ENCODE measurements at places on chromosomes 13 and 19. TPM values are rescaled to one million over a fixed set of nuclear protein-coding genes. Genes with fewer than 3 reads are reported as not detected.

DNA sequence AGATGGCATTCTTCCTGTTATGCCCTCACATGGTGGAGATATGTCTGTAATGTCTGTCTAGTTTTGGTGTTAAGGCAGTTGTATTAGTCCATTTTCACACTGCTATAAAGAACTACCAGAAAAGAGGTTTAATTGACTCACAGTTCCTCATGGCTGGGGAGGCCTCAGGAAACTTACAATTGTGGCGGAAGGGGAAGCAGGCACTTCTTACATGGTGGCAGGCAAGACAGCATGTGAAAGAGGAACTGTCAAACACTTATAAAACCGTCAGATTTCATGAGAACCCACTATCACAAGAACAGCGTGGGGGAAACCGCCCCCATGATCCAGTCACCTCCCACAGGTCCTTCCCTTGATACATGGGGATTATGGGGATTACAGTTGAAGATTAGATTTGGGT, 3.2 kb downstream of the ZNF441 start:
- no peak overlapping the region for H3K4me3 ChIP-seq
- no peaks in the 10 kb centered on the region for H3K36me3 ChIP-seq
- H3K27ac ChIP-seq, result no peak overlapping the region
- 0 out of 2 replicates have a peak, but pooled peaks cover 3% of the 10 kb centered on the region for H3K4me1 ChIP-seq
- no peak for DNase-seq
- H3K27me3 ChIP-seq, result peaks cover 37% of the 10 kb centered on the region

- peaks cover 12% of the 10 kb centered on the region for H3K4me1 ChIP-seq
- peak; percentile 99 for DNase-seq
- H3K36me3 ChIP-seq, result peaks cover 8% of the 10 kb centered on the region
- peak overlapping the region; percentile 100 for H3K27ac ChIP-seq
These were observed 1.1 kb upstream of the LSR start for GRCh38 chr19:35247526-35248309.

Gene ELANE
- not detected for total RNA-seq

DNA sequence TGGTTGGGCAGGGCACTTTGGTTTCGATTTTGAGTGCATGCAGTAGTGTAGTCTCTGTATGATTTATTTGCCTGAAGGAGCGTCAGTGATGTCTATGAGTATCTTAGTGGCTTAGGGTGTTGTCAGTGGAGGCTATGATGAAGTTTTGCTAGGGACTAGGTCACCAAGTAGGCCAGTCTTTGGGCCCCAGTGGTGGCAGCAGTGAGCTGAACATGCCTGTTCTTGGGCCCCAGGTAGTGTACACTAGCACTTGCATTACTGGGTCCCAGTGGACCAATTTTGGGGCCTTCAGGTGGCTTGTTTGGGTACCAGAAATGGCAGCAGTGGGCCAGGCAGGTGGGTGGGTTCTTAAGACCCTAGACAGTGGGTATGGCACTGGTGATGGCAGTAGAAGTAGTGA, 598.7 kb upstream of the SPRY2 start:
- DNase-seq, result peak; percentile 4
- H3K36me3 ChIP-seq, result no peaks in the 10 kb centered on the region
- no peak overlapping the region for H3K27ac ChIP-seq
- no peaks in the 10 kb centered on the region for H3K27me3 ChIP-seq

Gene UBL5
- 484 TPM for total RNA-seq

Gene NCCRP1
- 3.8 TPM for total RNA-seq

DNA sequence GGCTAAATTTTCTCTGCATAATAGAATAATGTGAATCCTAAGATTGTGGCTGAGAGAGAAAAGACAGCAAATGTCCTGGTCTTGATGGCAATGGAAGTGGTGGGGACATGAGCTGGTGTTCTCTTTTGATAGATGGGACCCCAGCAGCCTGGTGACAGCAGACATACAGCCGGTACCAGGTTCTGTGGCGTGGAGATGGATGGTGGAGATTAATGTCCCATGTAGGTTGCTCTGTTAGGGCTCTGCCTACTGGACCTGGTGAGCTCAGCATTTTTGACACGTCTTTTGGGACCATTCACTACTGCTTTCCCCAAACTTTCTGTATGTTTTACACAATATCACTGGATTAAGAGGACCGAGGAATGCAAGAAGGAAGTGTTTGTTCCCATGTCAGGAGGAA, 8.2 kb upstream of the SIGLEC14 start:
- no peaks in the 10 kb centered on the region for H3K27me3 ChIP-seq
- H3K27ac ChIP-seq, result no peak overlapping the region
- peak; percentile 61 for DNase-seq

DNA sequence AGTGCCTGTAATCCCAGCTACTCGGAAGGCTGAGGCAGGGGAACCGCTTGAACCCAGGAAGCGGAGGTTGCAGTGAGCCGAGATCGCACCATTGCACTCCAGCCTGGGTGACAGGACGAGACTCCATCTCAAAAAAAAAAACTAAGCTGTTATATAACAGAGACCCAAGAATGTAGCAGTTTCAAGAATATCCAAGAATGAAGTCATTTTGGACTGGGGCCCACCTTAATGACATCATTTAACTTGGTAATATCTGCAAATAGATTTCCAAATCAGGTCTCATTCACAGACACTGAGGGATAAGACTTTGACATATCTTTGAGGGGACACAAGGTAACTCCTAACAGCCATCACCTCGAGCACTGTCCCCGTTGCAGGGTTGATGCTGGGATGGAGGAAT, 36.5 kb upstream of the MRI1 start:
- H3K4me3 ChIP-seq, result no peak overlapping the region
- H3K36me3 ChIP-seq, result no peaks in the 10 kb centered on the region
- no peak for DNase-seq
- peaks cover 14% of the 10 kb centered on the region for H3K4me1 ChIP-seq

GRCh38 chr13:110484290-110485048, 77.1 kb downstream of the RAB20 start:
- no peaks in the 10 kb centered on the region for H3K27me3 ChIP-seq
- DNase-seq, result no peak
- peak overlapping the region; percentile 97 for H3K27ac ChIP-seq
- H3K4me3 ChIP-seq, result no peak overlapping the region
- H3K4me1 ChIP-seq, result peaks cover 33% of the 10 kb centered on the region

- H3K4me3 ChIP-seq, result peak overlapping the region; percentile 87
- DNase-seq, result peak; percentile 74
- peaks cover 14% of the 10 kb centered on the region for H3K4me1 ChIP-seq
- H3K27ac ChIP-seq, result peak overlapping the region; percentile 93
- no peaks in the 10 kb centered on the region for H3K27me3 ChIP-seq
- peaks cover 22% of the 10 kb centered on the region for H3K36me3 ChIP-seq
These were observed 547 bp upstream of the INTS6 start for GRCh38 chr13:51453207-51453958.

- H3K36me3 ChIP-seq, result peaks cover 5% of the 10 kb centered on the region
- DNase-seq, result peak; percentile 87
- H3K27me3 ChIP-seq, result no peaks in the 10 kb centered on the region
- no peak overlapping the region for H3K27ac ChIP-seq
- no peaks in the 10 kb centered on the region for H3K4me1 ChIP-seq
These were observed 15.4 kb downstream of the NLRP12 start for GRCh38 chr19:53808710-53809125.

DNA sequence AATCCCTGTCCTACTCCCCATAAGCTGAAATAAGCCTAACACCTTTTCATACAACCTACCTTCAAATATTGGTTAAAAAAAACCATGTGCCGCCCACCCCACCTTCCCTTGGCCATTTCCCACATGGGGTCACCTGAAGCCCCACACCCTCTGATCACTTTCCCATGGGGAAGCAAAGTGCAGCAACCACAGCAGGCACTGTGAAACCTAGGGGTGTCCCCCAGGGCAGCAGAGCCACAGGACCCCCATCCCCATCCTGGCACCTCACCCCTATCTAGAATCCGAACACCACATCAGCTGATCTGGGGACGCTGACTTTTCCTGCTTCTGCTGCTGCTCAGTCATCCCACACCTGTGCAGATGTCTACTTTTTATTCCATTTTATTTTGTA, 19.9 kb downstream of the CEACAM21 start:
- DNase-seq, result no peak
- peaks cover 13% of the 10 kb centered on the region for H3K4me1 ChIP-seq
- H3K36me3 ChIP-seq, result no peaks in the 10 kb centered on the region
- no peak overlapping the region for H3K4me3 ChIP-seq
- H3K27me3 ChIP-seq, result peaks cover 49% of the 10 kb centered on the region

Gene KCTD4
- total RNA-seq, result not detected

- H3K36me3 ChIP-seq, result no peaks in the 10 kb centered on the region
- H3K27ac ChIP-seq, result no peak overlapping the region
- no peak overlapping the region for H3K4me3 ChIP-seq
- H3K4me1 ChIP-seq, result no peaks in the 10 kb centered on the region
- H3K27me3 ChIP-seq, result no peaks in the 10 kb centered on the region
- no peak for DNase-seq
These were observed 8.8 kb upstream of the GNG7 start for GRCh38 chr19:2711172-2711874.

DNA sequence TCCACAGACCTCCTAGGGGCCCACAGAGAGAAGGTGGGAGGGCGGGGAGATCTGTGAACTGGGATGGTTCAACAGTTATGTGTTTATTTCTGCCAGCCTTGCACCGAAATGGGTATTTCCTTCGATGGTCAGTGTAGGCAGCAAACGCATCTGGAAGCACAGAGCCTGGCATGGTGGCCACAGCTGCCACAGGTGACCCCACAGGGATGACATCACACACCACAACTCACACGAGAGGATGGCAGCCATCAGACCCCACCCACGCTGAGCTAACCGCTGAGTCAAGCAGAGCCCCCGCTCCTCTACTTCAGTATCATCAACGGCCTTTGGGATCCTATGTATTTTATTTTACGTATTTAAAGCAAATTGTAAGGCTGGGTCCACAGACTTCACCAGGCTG, 37.4 kb downstream of the NAXD start:
- H3K36me3 ChIP-seq, result no peaks in the 10 kb centered on the region
- no peak overlapping the region for H3K27ac ChIP-seq
- H3K4me1 ChIP-seq, result no peaks in the 10 kb centered on the region
- H3K4me3 ChIP-seq, result no peak overlapping the region
- H3K27me3 ChIP-seq, result no peaks in the 10 kb centered on the region

DNA sequence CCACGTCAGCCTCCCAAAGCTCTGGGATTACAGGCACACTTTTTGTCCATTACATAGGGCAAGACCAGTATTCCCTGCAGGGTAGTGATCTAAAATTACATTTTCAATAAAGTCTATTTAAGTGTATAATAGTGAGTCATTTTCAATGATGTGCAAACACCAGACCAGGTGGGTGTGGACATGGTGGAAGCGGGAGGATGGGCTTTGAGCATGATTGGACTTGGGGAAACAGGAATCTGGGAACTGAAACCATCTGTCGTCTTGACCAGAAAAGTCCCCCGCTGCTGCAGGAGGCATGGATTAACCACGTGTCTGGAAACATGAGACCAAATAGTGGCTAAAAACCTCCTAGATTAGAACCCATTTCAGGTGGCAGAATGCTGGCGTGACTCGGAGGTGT, 4.9 kb downstream of the FXYD3 start:
- no peak for DNase-seq
- H3K27ac ChIP-seq, result no peak overlapping the region
- H3K4me1 ChIP-seq, result peaks cover 18% of the 10 kb centered on the region
- H3K4me3 ChIP-seq, result no peak overlapping the region
- no peaks in the 10 kb centered on the region for H3K36me3 ChIP-seq

Gene ITGBL1
- total RNA-seq, result not detected

DNA sequence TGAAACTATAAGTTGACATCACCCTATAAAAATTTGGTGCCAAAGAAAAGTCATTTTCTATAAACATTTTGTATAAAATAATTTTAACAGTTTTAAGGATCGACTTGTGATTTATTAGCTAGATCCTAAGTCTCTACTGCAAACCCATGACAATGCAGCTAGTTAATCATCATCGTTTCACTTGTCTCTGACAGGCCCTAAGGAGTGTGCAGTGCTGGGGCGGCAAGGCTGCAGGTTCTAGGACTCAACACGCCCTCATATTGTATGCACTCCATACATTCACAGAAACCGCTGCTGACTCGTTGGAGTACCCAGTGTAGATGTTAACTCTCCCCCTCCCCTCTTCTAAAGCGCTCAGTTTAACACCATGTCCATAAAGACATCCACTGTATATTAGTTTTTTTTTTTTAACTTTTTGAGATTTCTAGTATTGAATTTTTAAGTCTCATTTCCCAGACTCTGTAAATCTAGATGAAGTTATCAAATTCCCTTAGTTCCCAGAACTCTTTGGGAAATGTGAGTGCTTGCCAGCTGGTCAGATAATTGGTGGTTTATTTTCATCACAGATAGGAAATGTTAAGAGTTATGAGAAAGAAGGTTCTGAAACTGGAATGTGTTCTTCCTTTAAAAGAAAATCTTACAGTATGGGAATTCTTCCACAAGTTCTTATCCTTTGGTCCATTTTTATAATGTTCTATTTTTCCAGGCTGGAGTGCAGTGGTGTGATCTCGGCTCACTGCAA, 162.8 kb upstream of the RNF113B start:
- no peaks in the 10 kb centered on the region for H3K4me1 ChIP-seq
- no peak overlapping the region for H3K27ac ChIP-seq
- H3K36me3 ChIP-seq, result no peaks in the 10 kb centered on the region
- H3K4me3 ChIP-seq, result no peak overlapping the region
- no peak for DNase-seq
- H3K27me3 ChIP-seq, result no peaks in the 10 kb centered on the region

DNA sequence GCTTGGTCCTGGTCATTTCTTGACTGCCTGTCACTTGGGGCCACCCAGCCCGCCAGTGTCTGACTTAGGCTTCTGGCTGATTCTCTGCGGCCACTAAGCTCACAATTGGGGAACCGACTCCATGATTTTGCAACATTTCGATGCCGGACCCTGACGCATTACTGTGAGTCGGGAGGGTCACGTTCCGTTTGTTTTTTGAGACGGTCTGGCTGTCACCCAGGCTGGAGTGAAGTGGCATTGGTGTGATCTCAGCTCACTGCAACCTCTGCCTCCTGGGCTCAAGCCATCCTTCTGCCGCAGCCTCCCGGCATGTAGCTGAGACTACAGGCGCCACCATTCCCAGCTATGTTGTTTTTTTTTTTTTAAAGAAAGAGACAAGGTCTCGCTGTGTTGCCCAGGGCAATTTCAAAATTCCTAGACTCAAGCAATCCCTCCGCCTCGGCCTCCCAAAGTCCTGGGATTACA, 3.2 kb upstream of the ADAT3 start:
- H3K27me3 ChIP-seq, result no peaks in the 10 kb centered on the region
- no peaks in the 10 kb centered on the region for H3K36me3 ChIP-seq
- H3K4me3 ChIP-seq, result no peak overlapping the region
- H3K4me1 ChIP-seq, result peaks cover 12% of the 10 kb centered on the region
- no peak overlapping the region for H3K27ac ChIP-seq

DNA sequence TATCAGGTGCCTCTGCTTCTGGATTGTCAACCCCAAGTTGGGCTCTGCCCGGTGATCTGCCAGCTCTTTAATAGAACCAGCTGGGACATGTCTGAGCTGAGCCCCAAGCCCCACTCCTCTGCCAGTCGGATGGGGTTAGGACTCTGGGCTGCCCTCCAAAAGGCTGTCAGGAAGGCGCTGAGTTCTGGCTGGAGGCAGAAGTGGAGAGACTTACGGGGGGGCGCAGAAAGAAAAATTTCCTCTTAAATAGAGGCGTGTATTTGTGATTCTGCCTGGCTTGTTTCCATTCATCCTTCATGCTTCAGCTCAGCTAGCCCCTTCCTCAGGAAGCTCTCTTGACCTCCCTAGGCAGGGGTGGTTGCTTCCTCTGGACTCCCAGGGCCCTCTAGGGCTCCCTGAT, 985 bp upstream of the KCNK6 start:
- DNase-seq, result no peak
- peaks cover 5% of the 10 kb centered on the region for H3K4me1 ChIP-seq
- peak overlapping the region; percentile 89 for H3K4me3 ChIP-seq
- no peaks in the 10 kb centered on the region for H3K36me3 ChIP-seq
- no peak overlapping the region for H3K27ac ChIP-seq
- H3K27me3 ChIP-seq, result peaks cover 36% of the 10 kb centered on the region

Measured in GM23338 (cell line).